Umbilical cord (tissue), 2 donors: ENCODE measurements at places on chromosomes 1 and 21. TPM values are rescaled to one million over a fixed set of nuclear protein-coding genes. Genes with fewer than 3 reads are reported as not detected.
A peak's percentile ranks its signal among the peaks of the same experiment; 100 is the strongest.

LEFTY1 gene
- total RNA-seq: 2.4 TPM

GRCh38 chr21:29193072-29193471 is 62.6 kb downstream of the MAP3K7CL start:
- peak; percentile 61 for DNase-seq

DNA sequence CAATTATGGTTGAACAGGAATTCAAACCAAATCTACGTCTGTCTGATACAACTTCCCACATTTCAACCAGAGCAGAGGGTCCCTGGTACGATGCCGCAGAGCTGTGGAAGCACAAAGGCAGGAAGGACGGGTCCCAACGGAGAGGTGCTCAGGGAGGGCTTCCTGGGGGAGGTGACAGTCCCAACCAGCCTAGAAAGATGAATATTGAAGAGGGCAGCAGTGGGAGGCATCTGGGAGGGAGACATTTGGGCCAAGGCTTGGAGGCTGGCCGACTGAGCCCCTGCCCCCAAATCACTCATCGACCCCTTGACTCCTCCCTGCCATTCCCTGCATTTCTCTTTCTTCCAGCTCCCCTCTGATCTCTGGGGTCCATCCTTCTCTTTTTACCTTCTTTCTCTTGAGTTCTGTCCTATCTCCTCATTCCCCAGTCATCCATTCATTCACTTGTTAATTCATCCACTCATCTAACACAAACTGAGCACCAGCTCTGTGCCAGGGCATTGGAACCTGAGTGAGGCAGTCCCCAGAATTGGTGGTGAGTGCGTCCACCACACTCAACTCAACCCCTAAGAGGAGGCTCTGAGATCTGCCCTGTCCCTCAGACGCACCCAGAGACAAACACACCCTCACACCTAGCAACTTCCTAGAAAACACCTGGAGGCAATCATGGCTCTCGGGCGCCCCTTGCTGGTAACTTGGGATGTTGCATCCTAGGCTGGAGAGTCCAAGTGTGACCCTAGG is 13.2 kb upstream of the CELA3B start:
- DNase-seq: peak; percentile 76

GRCh38 chr1:88509379-88509778 is 174.7 kb upstream of the PKN2 start:
- peak; percentile 48 for DNase-seq

DNA sequence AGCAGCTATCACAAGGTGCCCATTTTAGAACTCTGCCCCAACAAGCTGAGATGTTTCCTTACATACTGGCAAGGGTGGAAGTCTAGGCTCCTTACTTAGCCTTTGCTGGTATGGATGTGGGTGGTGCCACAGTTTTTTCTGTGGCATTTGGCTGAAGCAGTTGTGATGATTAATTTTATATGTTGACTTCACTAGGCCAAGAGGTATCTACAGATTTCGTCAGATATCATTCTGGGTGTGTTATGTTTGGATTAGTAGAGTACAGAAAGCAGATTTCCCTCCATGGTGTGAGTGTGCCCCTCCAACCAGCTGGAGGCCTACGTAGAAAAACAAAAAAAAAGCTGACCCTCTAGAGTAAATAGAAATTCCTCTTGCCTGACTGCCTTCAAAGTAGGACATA is 317.0 kb downstream of the BARHL2 start:
- no peak for DNase-seq

CSDE1 gene
- 468 TPM for total RNA-seq

MSH4 gene
- 0.24 TPM for total RNA-seq

GRCh38 chr1:239098400-239099037 is 287.8 kb upstream of the CHRM3 start:
- DNase-seq: no peak

- no peak for DNase-seq
Measured at GRCh38 chr1:74357150-74357549, 122.0 kb downstream of the TNNI3K start.

DNA sequence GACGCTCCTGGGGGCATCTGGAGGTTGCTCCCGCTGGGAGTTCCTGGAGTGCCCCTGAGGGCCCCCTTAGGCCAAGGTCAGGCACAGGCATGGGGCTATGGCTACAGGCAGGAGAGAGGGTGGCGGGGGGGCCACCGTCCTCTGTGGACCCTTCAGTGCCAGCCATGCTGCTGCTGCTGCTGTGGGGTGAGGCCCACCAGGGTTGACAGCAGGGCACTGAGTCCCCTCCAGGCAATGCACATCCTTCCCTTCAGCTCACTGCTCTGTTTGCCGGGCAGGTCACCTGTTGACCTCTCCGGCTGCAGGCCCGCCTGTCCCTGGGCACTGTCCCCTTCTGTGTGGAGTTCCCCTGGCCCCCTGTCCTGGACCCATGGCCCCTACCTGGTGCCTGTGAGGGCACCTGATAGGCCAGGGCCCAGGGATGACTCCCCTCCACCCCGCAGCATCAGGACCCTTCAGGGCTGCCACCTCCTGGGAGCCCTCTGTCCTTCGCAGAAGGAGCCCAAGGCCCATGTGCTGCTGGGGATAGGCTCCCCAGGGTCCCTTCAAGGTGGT is 34.1 kb upstream of the ADARB1 start:
- DNase-seq: no peak

DNA sequence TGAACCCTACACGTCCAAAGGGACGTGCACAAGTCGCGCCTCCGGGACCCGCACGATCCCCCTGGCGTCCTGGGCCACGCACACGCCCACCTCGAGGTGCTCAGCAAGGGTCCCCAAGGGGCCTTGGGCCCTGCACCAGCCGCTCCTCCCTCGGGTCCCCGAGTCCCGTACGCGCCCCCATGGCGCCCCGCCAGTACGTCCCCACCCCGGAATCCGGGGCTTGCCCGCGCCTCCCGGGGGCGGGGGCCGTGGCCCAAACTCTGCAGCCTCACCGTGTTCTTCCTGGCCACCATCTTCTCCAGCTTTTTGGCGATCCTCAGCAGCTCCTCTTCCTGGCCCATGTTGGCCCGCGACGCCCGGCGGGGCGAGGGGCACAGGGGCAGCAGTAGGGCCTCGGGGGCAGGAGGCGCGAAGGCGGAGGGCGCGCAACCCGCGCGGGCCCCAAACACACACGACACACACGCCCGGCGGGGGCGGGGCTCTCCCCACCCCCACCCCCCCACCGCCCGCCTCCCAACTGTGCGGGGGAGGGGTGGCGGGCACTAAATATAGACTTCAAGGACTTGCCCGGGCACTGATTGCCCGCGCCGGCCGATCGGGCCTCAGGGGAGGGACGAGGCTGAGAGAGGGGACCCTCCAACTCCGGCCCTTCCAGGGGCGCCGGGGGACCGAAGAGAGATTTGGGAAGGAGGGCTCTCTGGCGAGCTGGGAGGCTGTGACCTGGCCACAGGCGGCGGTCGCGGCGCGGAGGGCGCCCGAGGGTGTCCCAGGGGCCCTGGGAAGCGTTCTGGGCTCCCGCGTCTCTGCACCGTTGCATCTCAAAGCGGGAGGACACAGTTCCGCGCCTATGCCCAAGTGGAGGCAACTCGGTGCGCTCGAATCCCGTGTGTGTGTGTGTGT is at the start of gene TCEA3:
TCEA3 (minus strand) TSS at position 456 of the 900 bp plus-strand sequence; CDS start at position 341, 115 bp downstream.
- DNase-seq: peak; percentile 60

DNA sequence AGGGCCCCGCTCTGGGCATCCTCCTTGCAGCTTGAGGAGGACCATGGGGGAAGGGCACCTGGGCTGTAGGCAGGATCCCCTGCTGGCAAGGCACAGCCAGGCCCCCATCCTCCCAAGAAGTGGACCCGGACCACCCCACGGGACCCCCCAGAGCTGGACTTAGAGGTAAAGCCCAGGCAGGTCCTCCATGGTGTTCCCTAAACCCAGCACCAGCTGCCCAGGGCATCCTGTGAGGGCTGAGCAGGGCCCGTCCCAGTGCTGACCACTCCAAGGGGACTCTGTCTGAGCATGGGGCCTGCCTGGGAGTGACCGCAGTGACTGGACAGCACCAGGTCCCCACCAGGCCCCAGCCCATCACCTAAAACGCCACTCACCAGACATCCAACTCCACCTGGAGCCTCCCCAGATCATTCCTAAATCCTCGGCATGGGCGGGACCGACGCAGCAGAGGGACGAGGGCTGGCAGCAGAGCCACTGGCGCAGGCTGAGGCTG is 21.3 kb downstream of the COL6A2 start:
- no peak for DNase-seq

DNA sequence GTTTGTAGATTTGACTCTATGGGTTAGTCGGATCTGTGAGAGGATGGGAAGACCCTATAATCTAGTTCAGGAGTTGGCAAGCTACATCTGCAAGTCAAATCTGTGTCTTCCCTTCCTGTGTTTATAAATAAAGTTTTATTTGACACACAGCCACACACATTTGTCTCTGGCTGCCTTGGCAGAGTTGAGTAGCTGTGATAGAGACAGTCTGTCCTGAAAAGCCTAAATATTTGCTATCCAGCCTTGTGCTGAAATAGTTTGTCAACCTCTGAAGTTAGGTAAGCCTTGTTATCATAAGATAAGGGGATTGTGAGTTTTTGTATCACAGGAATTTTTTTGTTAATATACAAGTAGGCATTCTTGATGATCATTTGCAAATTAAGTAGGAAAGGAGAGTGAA is 136.8 kb downstream of the NOS1AP start:
- DNase-seq: no peak

- no peak for DNase-seq
Measured at GRCh38 chr1:42043811-42044210, 109.4 kb upstream of the GUCA2B start.

- DNase-seq: peak; percentile 25
Measured at GRCh38 chr1:164855716-164856329, 296.8 kb downstream of the PBX1 start.
